ENCODE measurements at places on chromosomes 3 and 15. TPM values are rescaled to one million over a fixed set of nuclear protein-coding genes. Genes with fewer than 3 reads are reported as not detected.

CCDC51 gene
- 25.3 TPM for total RNA-seq

PPP1R14D gene
- total RNA-seq, result not detected

WDR93 gene
- total RNA-seq, result under 0.01 TPM

TMIE gene
- total RNA-seq, result not detected

NMB gene
- 7.3 TPM for total RNA-seq

TTC21A gene
- 2.8 TPM for total RNA-seq

KLHL40 gene
- not detected for total RNA-seq

PAK6 gene
- total RNA-seq, result 0.56 TPM
